ENCODE measurements at places on chromosomes 3 and 15.

- H3K36me3 ChIP-seq: no peaks in the 10 kb centered on the region
- peaks cover 6% of the 10 kb centered on the region for H3K4me1 ChIP-seq
- DNase-seq: no peak
- H3K27ac ChIP-seq: no peak overlapping the region
Observed at GRCh38 chr15:29571792-29572431, 250.4 kb downstream of the TJP1 start.

- H3K4me1 ChIP-seq: no peaks in the 10 kb centered on the region
- H3K27ac ChIP-seq: no peak overlapping the region
- H3K36me3 ChIP-seq: no peaks in the 10 kb centered on the region
- H3K4me3 ChIP-seq: no peak overlapping the region
Observed at GRCh38 chr3:102747611-102748010, 312.8 kb downstream of the ZPLD1 start.

GRCh38 chr3:113829576-113830354 is 8.8 kb upstream of the GRAMD1C start:
- H3K36me3 ChIP-seq: no peaks in the 10 kb centered on the region
- no peak overlapping the region for H3K27ac ChIP-seq
- no peaks in the 10 kb centered on the region for H3K27me3 ChIP-seq
- no peak for DNase-seq

- DNase-seq: no peak
- H3K4me3 ChIP-seq: no peak overlapping the region
- H3K36me3 ChIP-seq: no peaks in the 10 kb centered on the region
- no peaks in the 10 kb centered on the region for H3K4me1 ChIP-seq
- H3K27me3 ChIP-seq: no peaks in the 10 kb centered on the region
Observed at GRCh38 chr3:193010191-193010590, 92.5 kb upstream of the MB21D2 start.

DNA sequence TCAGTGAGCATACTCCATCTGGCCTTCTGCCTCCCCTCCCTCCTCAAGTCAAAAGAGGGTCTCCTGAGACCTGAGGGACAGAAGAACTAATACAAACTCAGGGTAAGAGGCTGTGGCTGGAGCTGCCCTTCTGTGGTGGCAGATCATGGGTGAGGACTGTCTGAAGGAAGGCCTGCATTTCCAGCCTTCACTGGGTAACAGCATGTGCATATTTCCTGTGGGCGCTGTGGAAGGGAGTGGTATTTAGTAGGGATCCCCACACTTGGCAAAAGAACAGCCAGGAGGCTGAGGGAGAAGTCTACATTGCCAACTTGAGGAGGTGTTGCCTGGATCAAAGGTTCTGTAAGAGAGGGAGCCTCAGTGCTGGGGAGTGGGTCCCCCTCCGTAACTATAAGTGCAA is 10.1 kb upstream of the ESYT3 start:
- H3K27me3 ChIP-seq: peaks cover 3% of the 10 kb centered on the region
- no peak overlapping the region for H3K27ac ChIP-seq
- no peak overlapping the region for H3K4me3 ChIP-seq
- no peaks in the 10 kb centered on the region for H3K36me3 ChIP-seq
- H3K4me1 ChIP-seq: no peaks in the 10 kb centered on the region
- no peak for DNase-seq

All from large intestine (tissue), 12 donors.